ENCODE measurements at places on chromosomes 5 and 9.

- DNase-seq: no peak
Observed at GRCh38 chr5:54362434-54362833, 52.1 kb upstream of the ARL15 start.

DNA sequence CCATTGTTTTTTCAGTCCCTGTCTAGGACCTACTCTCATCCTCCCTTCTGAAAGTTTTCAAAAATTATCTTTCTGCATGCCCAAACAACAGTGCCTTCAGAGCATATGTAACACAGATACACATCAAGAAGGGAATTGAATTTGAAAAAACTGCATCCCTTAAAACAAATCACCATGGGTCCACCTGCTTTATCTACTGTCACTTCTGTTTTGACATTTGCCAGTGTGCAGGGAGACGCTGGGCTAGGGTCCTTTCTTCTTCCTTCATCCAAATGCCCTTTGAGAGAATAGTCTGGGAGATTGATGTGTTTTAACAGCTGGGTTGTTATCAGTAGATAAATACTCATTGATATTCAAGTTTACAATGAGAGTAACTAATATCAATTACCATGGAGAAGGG is 1630.1 kb downstream of the MAT2B start:
- no peak for DNase-seq

DNA sequence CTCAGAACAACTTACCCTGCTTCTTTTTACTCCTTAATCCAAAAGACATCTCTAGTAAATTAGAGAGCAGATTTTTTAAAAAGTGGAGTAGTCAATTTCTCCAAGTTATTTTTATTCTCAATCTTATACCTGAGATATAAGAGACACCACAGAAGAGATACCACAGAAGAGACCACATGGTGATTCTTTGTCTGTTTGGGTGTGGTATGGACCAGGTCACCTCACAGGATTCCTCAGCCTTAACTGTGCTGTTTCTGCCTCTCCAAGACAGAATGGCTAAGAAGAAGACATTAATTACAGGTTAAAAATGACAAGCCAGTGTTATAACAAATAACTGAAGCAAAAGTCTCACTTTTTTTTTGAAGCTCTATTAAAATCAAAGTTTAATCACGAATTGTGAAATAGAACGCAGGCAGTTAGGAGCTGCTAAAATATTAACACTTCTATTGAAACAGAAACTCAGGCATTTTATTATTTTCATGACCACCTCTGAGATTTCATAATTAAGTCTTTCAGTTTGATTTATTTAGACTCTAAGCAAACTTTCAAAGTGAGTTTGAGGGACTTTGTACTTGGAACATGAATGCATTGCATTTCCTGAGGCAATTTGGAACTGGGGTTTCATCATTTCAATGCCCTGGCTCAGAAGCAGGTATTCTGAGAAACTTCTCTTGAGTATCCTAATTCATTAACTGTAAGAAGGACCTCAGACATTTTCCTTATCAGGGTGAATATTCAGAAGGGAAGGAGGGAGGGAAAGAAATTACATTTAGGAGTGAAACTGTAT is 280.7 kb downstream of the KCTD16 start:
- no peak for DNase-seq

DNA sequence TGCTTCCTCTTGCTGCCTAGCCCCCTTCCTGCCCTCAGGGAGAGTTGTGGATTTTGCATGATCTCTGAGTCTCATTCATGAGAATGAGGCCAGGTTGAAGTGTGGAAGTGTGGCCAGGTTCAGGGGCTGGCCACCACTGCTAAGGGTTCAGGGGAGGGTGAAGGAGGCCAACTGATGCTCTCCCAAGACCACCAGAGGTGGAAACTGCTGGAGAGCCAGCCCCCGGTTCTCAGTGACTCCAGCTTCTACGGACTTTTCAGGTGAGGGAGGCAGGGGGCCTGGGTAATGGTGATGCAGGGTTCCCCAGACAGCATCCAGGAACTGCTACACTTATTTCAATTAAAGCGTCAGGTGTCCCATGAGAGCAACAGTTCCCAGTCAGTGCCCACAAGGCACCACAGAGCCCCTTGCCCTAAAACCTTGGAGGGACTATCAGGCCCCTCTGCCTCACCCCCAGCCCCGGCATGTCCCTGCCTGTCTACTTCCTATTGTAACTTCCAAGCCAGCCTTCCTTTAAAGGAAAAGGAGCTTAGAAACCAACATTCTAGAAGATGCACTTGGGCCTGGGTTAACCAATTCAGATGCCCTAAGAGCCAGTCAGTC is 50.1 kb downstream of the AMBP start:
- DNase-seq: no peak

GRCh38 chr9:72871685-72872084 is 81.2 kb downstream of the ALDH1A1 start:
- no peak for DNase-seq

DNA sequence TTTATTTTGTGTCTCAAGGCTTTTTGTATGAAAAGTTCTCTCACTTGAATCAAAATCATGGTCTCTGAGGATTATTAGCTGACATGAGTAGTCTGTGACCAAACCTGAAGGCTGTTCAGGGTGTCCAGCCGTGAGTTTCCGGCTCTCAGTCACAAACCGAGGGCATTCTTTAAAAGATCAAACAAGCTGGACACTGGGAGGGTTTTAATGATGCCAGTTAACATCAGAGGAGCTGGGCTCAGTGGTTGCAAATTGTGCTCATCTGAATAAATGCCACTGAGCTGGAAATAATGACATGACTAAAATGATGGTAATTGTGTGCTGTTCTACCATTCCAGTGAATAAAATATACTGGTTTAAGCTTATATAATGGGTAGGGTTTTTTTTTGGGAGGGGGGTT is 153.1 kb downstream of the FOCAD start:
- no peak for DNase-seq

DNA sequence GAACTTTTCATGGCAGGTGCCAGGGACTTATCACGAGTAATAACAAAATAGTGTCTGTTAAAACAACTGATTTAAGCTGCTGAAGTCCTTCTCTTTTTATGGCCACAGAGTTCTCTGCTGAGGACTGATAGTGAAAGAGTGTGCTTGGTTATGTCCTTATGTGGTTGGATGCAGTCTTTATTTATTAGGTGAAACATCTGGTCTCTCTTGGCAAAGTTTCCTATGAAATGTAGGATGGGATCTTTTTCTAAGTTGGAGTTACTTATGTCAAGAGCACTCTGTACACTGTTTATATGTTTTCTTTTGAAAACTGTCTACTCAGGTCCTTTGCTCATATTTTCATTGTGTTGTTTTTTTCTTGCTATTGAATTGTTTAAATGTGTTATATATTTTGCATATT is 1816.1 kb upstream of the C9orf72 start:
- no peak for DNase-seq

- DNase-seq: no peak
Observed at GRCh38 chr5:34660444-34660843, 4.3 kb downstream of the RAI14 start.

GRCh38 chr5:178349075-178349511 is 116.5 kb upstream of the PHYKPL start:
- no peak for DNase-seq
